BJ (cell line): ENCODE measurements at places on chromosomes 5 and 9.

DNA sequence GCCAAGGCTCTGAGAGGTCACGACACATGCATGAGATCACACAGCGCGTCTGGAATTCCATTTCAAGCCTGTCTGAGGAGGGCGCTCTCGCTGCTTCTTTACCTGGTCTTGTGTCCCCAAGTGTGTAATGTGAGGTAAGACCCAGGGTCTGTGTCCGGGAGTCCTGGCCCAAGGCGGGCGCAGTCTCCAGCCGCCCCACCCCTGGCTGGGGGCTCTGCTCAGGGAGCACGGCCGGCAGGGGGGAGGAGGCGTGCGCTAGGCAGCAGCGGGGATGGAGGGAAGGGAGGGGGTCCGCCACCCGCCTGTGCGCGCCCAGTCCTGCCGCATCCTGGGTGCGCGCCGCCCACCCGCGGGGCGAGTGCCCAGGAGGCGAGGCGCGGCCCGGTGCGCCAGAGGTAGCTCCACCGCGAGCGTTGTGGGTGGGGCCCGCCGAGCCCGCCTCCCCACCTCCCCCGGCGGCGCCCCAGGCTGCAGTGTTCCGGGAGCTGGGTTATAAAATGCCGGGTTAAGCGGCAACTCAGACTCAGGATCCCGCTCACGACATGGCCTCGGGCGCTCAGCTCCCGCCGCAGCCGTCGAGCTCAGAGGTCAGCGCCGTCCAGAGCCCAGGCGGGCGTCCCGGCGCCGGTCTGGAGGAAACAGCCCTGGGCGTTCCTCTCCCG lies at the start of gene CCNI2:
Gene CCNI2, plus strand, starts transcription at position 473 of the 662 bp plus-strand sequence. Its CDS starts 70 bp downstream, at position 543.
- no peak for DNase-seq

- DNase-seq: no peak
These were observed 500.3 kb downstream of the ARHGEF28 start for GRCh38 chr5:74126294-74126693.

DNA sequence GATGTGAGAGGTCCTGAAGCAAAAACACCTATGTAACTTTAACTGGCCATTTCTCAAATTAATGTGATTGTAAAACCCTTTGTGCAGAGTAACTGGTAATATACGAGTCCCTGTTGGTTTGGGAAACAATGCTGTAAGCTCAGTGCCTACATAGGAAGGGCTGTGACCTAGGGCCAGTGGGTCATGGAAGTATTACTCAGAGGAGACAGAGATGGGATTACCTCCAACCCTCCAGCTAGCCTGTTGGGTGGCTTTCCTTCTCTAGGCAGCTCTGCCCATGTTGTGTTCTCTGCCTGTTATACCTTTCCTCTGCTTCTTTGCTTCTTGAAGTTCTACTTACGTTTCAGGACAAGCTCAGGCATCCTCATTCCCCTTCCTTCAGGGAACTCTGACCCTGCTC lies 294.8 kb upstream of the RFX3 start:
- DNase-seq: no peak

DNA sequence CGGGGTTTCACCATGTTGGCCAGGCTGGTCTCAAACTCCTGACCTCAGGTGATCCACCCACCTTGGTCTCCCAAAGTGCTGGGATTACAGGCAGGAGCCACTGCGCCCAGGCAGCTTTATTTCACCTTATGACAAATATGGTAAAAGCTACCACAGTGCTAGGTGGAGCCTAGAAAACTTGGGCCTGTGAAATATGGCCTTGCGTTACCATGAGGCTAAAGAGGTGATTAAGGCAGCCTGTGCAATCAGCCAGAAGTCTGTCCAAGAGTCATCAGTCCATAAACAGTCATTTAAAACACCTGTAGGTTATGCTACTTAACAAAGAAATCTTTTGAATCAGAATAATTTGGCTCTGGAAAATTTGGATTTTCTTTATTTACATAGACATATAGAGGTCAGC lies 114.8 kb upstream of the ANKH start:
- no peak for DNase-seq

DNA sequence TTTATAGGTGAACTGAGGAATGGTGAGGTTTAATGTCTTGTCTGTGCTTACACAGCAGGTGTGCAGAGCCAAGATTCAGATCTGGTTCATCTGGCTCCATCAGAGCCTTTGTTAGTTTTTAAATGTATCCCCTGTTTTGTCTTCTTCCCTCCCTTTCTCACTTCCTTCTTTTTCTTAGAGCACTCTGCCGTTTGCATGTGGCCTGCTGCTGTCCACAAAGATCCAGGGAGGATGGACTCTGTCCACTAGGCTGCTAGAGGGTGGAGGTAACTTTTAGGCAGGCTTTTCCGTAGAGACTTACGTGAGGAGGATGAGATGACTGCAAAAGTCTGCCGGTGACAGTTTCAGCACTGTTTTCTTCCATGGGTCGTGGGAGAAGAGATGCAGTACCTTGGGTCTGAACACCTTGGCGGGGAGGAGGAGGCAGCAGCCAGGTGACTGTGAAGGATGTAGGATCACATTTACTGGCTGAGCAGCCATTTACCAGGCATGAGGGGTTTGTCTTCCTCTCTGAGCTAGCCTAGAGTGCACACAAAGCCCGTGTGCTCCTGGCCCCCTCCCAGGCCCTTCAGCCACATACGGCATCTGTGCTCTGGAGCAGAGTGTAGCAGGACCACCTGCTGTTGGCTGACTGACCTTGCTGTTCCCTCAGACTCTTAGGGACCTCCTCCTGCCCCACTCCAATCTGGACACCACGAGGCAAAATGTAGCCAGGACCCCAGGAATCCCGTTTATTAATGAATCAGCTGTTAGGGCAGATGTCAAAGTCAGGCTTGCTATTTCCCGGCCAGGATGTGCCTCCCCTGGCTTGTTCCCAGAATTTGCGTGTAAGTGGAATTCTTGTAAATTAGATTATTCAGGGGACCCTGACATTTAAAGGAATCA lies 1.8 kb downstream of the NTMT1 start:
- no peak for DNase-seq

DNA sequence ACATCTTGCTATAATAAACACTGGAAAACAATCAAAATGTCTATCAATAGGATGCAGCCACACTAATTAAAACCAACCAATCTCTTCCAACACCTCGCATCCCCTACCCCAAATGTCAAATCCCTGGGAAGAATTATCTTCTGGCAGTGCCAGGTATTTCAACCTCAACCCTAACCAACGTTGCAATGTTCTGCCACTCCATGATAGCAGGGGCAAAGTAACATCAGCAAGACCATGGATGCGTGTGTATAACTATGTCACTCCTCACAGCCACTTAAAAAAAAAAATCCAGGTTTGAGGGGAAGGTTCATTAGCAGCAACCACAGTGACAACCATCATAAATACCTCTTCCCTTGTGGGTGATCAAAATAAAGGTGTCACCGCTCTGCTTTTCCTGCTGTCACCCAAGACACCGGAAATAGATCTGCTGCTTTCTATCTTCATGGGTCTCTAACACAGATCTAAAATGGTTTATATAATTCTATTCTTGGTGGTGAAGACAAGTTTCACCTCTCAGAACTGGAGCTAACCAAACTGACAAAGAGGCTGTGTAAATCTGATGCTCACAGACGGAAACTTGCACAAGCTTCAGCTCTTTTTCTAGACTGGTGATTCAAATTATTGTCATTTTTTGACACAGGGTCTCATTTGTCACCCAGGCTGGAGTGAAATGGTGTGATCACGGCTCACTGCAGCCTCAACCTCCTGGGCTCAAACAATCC lies 9.9 kb downstream of the HSPA9 start:
- DNase-seq: no peak

DNA sequence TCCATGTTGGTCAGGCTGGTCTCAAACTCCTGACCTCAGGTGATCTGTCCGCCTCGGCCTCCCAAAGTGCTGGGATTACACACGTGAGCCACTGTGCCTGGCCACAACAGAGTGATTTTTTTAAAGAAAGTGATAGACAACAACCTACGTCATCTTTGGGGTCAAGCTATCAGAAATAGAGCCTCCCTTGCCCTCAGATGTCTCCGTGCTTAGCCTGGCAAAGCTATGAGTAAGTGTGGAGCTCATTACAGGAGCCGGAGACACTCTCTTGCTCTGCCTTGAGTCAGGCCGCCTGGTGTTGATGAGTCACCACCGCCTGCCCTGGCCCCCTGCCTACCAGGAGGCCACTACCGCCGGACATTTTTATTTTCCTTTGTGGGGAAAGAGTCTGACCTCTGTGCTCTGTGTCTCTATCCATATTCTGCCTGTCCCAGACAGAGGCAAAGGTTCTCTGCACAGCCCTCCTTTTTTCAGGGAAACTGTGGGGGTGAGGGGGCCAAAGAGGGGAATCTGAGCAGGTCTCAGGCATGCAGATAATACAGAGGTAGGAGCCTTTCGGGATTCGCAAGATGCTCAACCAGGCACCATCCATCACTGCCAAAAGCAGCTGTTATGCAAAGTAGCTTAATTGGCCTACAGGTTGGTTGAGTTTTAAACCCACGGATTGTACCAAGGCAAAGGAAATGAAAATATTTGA lies 123.7 kb upstream of the CPEB4 start:
- peak; percentile 71 for DNase-seq

- no peak for DNase-seq
These were observed 134.7 kb upstream of the PTPN3 start for GRCh38 chr9:109632817-109633216.

GRCh38 chr9:87445646-87446045 lies 52.0 kb upstream of the DAPK1 start:
- no peak for DNase-seq

- no peak for DNase-seq
These were observed 94.4 kb downstream of the PDE6A start for GRCh38 chr5:149849966-149850910.

DNA sequence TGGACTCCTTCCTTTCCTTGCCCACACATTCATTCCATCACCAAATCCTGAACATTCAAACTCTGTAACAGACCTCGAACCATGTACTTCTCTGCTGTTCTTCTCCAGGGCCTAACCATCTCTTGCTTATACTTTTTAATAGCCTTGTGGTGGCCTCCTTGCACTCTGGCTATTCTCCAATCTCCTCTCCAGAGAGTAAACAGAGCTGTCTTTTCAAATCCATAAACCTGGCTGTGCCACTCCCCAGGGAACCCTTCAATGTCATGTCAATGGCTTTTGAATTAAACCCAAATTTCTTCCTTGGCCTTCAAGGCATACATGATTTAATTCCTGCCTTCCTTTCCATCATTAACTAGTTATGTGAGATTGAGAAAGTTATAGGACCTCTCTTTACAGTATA lies 277.6 kb upstream of the EFNA5 start:
- no peak for DNase-seq
